ENCODE measurements at places on chromosomes 6 and 20.

DNA sequence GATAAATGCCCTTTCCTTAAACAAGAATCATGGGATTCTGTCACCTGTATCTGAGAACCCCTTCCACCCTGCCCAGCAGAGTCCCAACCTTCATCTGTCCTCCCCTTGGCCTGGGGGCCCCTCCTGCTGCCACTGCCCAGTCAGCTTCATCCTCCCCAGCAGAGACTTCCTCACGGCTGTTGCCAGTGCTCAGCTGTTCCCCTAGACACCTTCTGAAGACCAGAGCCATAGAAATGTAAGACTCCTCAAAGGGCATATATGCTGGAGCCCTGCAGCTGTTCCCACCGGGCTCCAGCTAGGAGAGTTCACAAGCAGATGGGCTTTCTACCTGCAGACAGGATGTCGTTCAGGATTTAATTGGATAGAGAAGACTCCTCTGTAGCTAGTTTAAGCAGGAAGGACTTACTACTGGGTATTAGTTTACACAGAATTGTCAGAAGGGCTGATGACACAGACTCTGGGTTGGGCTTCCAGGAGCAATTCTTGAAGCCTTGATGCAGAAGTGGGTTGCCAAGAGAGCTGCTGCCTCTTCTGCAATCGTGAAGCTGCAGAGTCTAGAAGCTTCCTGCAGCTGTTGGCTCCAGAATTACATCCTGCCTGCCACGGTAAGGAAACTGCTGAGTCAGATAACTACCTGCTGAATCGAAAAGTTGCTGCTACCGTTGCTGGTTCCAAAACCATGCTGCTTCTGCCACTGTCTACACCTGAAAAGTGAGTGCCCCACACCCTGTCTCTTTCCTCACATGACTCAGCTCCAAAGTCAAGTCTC, 57.1 kb upstream of the MLN start:
- no peak for DNase-seq

DNA sequence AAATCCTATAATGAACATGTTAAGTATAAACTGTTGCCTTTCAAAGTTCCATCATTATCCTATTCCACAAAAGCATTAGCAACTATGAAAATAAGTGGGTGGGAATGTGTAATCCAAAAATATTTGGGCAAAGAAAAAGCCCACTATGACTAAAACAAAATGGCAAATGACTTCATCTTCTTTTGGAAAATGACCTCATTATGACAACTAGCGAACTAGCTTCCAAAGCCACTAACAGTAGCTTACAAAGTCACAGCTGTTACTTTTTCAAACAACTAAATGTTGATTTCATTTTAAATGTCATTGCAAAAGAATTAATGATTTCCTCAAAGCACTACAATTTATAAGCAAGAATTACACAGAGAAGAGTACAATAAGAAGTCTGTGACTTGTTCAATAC, 49.8 kb upstream of the RUNX2 start:
- DNase-seq, result no peak

DNA sequence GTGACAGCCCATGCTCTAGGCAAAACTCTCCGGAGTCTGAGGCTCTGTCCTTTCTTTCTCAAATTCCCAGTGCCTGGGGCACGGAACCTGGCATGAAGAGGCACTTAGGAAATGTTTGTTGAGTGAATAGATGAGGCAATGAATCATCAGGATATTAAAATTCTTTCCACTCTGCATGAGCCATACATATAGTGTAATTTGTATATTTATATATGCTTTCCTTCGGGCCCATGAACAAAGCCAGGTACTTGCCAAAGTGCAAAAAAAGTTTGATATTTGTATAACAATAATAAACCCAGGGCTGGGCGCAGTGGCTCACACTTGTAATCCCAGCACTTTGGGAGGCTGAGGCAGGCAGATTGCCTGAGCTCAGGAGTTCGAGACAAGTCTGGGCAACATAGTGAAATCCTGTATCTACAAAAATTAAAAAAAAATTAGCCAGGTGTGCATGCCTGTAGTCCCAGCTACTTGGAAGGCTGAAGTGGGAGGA, 212.3 kb upstream of the ZNF217 start:
- DNase-seq, result no peak

DNA sequence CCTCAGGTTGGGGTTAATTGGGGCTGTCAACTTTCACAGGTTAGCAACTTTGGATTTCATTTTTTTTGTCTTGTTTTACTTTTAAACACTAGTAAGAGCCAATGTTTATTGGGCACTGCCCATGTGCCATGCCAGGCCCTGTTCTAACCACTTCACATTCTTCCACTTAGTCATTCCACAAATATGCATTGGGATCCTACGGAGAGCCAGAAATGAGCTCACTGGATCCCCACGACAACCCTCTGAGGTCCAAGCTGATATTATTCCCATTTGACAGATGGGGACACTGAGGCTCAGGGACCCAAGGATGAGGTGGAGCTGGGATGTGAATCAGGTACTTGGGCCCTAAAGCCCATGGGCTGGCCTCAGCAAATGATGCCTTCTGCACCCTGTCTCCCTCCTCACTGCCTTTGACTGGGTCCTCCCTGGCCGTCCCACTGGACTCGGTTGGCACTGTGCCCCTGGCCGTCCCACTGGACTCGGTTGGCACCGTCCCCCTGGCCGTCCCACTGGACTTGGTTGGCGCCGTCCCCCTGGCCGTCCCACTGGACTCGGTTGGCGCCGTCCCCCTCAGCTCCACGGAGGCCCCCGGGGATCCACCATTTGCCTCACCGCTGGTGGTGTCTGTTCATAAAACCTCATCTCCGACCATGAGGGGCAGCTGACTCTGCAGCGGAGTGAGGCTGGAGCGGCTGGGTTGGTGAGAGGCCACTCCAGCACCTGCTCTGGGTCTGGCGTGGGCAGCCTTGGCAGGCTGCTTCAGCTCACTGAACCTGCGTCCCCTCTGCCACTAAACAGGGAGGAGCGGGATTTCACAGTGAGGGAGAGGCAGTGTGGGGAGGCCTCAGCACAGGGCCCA, 4.8 kb upstream of the PMEPA1 start:
- DNase-seq, result no peak

DNA sequence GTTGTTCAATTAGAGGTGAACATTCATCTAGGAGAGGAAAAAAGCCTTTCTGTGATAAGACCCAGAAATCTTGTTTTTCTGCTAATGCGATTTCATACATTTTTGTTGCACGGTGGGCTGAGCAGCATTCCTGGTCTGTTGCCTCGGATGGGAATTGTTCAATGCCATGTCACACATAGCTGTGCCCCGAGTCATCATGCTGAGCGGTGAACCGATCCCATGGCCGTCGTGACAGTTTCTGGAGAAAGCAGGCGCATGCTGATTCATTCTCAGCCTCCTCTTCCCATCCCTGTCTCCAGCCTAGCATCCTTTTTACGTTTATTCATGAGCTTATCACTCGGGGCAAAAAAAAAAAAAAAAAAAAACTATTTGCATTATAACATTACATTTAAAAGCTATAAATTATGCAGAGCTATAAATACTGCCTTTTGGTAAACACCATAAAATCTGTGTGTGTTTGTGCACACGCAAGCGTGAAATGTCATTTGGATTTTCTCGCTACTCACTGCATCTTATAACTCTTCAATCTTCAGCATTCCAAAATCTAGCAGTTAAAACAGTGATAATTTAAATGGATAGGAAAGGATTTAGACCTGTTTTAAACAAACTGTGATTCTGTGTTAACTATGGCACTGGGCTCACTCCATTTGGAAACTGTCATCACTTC, 58.9 kb upstream of the IFNGR1 start:
- no peak for DNase-seq

DNA sequence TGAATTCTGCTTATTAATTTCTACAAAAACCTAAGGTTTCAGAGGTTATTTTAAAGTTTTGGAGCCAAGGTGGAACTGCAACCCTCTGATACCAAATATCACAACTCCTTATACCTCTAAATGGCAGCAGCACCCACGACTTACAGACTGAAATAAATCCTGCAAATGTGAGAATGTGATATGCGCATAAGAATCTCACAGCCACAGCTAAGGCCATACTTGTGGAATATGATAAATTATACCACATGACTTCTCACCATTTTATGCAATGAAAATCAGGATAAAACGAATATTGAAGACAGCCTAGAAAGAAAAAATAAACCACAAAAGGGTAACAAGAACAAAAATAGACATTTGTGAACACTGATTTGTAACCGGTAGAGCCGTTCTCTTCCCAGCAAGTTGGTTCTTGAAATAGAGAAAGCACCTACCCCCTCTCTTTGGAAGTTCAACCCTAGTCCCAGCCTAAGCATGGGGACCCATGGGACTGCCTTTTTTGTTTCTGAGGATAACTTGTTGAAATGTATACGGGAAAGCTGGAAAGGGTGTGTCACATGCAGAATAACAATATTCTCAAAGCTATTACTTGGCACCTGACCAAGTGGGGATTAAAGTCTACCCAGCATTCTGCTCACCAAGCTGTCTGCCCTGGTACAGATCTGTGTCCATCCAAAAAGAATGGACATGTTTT, 47.1 kb upstream of the MCM9 start:
- no peak for DNase-seq

GRCh38 chr6:158376631-158377081, 64.4 kb downstream of the TULP4 start:
- no peak for DNase-seq

DNA sequence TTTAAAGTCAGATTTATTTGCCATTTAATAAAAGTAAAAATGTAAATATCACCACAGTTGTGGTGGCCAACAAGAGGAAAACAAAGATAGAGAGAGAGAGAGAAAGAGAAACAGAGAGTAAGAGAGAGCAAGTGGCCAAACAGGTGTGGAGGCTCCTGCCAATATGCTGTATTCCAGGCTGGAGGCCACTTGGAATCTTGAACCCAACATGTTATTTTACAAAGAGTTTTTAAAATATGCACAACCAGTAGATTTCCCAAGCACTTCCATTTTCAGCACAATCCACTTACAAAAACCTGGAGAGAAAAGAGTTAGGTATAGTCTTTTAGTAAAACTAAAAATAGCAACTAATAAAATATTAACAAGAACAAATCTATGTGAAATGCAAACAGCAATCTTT, 1323.1 kb upstream of the CITED2 start:
- DNase-seq, result no peak
